ENCODE measurements at places on chromosomes 3 and 15. TPM values are rescaled to one million over a fixed set of nuclear protein-coding genes. Genes with fewer than 3 reads are reported as not detected.
A peak's percentile ranks its signal among the peaks of the same experiment; 100 is the strongest.

C3orf22 gene
- not detected for total RNA-seq

CIB2 gene
- 1.7 TPM for total RNA-seq

WNT7A gene
- total RNA-seq: 0.11 TPM

NR1I2 gene
- 0.43 TPM for total RNA-seq

LRRC2 gene
- not detected for total RNA-seq

CHRNA5 gene
- total RNA-seq: 5.9 TPM

RPSA gene
- total RNA-seq: 2,924 TPM

IGSF10 gene
- total RNA-seq: 0.03 TPM

GRCh38 chr3:133469140-133469731 lies 69.4 kb downstream of the BFSP2 start:
- ATAC-seq: no peak

- no peak for ATAC-seq
Observed at GRCh38 chr3:148736086-148736485, 38.4 kb downstream of the AGTR1 start.

DNA sequence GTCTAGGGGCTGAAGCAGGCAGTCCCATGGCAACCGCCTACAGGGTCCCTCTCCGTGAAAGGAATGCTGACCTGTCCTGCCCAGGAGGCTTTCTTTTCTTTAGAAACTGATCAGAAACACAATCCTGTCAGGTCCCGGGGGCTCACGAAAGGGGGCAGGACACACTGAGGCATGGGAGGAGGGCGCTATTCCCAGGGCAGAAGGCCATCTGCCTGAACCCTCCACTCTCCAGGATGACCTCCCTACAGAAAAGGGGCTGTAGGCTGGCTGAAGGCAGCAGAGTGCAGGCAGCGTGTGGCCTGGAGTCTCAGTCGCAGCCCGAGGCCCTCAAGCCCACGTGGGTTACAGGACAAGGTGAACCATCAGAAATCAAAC lies 18.4 kb upstream of the LRRK1 start:
- ATAC-seq: no peak

DNA sequence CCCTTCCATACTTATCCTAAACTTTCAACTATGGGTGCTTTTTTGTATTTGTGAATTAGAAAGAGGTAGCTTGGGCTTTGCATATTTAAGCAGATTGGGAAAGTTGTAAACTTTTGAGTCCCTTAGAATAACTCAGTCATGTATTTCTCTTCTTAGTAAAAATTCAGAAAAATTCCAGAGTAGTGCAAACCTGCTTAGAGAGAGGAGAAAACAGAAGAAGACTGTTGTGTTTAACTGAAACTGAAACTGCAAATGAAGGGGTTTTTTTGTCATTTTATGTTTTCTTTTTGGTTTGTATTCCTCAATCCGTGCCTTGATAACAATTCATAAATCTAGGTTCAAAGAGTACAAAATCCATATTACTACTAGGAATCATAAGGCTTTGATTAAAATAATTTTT lies 31.3 kb downstream of the CD200 start:
- ATAC-seq: peak; percentile 59

DNA sequence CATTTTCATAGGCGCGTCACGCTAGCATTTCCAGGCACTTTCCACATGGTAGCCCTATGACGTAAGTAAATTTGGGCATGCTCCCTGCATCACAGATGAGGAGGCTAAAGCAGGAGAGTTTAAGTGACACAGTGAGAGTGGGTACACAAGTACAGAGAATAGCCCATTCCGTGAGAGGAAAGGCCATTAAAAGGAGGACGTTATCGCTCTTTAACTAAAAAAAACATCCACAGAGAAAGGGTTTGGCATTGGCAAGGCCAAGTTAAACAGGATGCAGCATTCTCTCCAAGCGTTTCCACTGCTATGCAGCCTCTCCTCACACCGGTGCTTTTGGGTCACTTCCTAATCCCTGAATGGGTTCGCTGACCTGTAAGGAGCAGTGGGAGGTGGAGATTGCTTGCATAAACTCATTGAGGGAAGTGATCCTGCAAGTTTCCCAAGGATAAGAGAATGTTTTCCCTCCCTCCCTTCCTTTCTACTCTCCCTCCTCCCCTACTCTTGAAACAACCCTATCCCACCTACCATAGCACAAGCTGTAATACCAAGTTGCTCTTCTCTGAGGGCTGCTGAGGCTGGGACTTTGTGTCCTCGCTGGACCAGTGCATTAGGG lies 147.7 kb downstream of the VGLL4 start:
- no peak for ATAC-seq

DNA sequence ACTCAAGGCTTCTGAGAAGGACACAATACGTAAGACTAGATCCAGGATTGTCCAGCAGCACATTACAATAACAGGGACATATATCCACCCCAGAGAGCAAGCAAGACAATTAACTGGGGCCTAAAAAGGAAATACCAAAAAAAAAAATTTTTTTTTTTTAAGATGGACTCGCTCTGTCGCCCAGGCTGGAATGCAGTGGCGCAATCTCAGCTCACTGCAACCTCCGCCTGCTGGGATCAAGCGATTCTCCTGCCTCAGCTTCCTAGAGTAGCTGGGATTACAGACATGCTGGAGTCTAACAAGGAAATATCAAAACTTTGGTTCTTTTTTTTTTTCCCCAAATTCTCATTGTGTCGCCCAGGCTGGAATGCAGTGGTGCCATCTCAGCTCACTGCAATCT lies 28.8 kb upstream of the IMPDH2 start:
- no peak for ATAC-seq

- ATAC-seq: no peak
Observed at GRCh38 chr3:117434661-117435412, 725.3 kb downstream of the TUSC7 start.

DNA sequence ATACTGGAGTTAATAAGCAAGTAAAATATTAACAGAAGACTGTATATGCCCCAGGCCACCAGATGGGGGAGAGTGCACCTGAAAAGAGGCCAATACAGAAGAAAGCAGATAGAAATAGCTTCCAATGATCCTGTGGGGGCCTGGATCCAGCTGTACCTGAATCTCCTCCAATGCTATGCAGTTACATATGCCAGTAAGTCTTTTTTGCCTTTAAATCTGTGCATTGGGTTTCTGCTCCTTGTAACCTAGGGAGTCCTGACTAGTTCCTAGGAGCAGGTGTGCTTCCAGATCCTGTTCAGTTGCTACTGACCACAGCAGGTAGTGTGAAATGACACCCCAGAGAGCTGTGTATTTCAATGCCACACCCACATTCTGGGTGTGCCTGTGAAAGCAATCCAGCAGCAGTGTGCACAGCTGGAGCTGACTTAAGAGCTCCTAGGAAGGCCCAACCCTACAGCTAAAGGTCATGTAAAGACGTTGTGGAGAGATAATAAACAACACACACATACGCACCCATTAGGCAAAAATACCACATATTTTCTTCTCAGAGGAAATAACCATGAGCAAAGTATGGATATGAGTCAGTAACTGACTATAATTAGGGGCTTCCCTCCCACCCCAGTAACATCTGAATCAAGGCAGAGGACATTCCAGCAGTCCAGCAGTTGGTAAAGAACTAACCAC lies 62.2 kb upstream of the AKAP13 start:
- peak; percentile 86 for ATAC-seq

DNA sequence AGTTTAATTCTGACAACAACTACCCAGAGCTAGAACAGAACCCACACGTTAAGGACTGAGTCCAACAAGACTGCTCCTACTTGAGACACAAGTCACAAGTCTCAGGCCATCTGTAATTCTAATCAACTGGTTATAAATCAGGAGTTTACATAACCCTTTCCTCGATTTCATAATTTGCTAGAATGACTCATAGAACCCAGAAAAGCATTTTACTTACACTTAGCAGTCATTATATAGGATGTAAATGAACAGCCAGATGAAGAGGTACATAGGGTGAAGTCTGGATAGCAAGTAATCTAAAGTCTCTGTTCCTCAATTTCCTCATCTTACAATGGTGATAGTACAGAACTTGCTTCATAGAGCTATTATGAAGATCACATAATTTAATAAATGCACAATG lies 1018.2 kb downstream of the DIPK2A start:
- ATAC-seq: no peak

DNA sequence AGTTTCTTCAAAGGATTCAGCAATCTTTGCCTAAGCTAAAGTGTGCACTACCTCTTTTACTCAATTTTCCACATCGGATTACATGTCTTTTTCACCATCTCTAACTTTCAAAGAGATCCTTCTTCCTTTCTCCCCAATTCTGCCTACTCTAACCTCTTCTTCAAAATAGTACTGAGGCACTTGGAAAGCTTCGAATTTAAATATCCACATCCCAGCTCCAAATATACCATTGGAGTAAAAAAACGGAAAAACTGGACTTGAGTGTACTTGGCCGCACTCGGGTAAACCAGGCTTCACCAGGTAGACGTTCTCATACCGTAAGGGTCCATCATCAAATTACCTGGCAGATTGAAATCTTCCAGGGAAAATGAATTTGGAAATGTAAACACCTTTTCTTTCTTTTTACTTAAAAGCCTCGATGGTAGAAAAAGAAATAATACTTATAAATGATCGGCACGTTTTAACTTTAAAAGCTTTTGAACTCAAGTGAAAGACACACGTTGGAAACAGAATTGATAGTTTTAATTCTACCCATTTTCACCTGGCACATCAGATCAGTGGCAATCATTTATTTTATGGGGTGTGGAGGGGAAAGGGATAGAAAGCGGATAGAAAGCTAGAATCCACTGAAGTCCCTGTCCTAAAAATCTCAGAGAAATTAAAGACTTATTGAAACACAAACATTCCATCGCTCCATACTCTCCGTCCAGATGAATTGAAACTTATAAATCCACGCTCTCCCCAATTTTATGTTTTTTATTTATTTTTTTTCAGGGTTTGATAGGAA lies 8.2 kb upstream of the MEIS2 start:
- no peak for ATAC-seq

GRCh38 chr15:43283526-43283925 lies 16.8 kb upstream of the TGM5 start:
- ATAC-seq: no peak

- ATAC-seq: no peak
Observed at GRCh38 chr3:140096037-140096436, 161.1 kb downstream of the CLSTN2 start.

DNA sequence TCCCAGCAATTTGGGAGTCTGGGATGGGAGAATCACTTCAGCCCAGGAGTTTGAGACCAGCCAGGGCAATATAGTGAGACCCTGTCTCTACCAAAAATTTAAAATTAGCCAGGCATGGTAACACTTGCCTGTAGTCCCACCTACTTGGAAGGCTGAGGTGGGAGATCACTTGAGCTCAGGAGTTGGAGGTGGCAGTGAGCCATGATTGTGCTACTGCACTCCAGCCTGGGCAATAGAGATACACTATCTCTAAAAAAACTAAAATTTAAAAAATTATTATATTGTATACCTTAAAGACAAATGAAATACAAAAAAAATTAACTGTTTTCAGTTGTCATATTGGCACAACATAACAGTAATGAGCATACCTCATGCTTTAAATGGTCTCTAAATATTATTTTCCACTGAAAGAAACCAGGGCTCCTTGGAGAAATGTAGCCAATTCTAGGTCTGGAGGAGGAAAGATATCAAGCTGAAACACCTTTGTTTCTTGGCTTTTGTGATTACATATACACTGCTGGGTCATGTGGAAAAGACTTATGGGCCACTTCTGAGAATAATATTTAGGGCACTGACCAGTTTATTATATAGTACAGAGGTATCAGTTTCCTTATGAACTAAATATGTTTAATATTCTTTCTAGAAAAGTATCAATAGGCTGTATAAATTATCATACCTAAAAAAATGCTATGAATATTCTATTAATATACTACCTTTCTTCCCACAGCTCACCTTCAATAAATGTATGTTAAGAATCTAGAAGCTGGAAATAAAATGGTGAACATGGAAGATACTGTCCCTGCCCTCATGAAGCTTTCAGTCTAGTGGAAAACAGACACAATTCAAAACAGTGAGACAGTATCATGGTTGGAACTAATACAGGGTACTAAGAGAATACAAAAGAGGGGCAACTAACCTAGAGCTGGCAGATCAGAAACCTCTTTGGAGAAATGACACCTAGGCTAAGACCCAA lies 119.5 kb downstream of the TMCC1 start:
- ATAC-seq: no peak

DNA sequence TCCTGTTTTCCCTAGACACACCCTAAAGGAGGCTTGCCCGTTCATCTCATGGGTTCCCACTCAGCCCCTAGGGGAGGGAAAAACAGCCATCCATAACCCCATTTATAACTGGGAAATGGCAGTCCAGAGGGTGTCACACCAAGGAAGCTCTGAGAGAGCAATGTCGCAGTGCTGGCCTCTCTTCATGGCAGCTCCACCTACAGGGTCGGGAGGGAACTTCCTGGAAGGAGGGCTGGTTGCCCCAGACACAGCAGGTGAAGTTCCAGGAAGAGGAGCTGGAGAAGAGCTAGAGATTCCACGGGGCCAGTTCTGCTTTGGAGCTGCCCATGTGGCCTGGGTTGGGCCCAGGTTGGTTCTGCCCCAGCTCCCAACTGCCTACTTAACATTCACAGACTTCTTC lies 22.3 kb upstream of the LINGO1 start:
- no peak for ATAC-seq

DNA sequence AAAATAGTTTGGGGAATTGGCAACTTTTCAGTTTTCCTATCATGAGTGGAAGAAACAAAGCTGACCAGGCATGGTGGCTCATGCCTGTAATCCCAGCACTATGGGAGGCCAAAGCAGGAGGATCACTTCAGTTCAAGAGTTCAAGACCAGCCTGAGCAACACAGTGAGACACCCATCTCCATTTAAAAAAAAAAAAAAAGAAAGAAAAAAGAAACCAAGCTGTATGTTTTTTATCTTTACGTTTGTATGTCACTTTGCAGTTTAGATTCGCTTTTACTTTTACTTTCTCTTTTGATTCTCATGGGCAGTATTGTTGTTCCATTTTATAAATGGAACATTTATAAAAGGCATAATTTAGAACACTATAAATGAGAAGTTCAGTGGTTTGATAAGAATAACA lies 31.2 kb upstream of the TNIK start:
- ATAC-seq: peak; percentile 37

DNA sequence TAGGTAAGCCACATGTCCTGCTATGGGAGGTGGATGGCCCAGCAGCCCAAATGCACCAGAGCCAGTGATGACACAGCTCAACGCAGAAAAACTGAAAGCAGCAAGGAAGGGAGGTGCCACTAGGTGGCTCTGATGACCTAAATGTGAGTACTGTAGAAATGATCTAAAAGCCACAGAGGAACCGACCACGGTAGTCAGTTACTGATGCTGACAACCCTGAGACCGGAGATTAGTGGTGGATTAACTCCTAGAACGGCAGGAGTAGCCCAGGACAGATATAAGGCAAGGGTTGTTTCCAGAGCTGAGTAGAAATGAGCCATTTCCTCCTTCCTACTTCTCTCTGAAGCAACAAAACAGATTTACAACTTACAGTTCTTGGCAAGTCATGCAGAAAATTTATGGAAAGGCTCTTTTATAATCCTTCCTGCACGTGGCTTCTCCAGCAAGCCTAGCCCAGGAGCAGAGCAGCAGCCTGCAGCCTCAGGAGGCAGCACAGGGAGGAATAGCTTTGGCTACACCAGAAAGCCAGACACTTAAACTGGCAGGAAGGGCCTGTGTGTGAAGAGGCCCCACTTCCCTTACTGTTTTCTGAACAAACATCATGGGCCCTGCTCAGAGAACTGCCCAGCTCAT lies 13.1 kb downstream of the FBXL22 start:
- peak; percentile 89 for ATAC-seq

- peak; percentile 59 for ATAC-seq
Observed at GRCh38 chr3:192899540-192899982, 18.1 kb downstream of the MB21D2 start.

- ATAC-seq: no peak
Observed at GRCh38 chr3:23671851-23672589, 133.7 kb upstream of the UBE2E1 start.

GRCh38 chr3:196569003-196569516 lies 600 bp downstream of the FBXO45 start:
- ATAC-seq: peak; percentile 41
